AG08396 (cell line): ENCODE measurements at places on chromosomes 16 and 17.

DNA sequence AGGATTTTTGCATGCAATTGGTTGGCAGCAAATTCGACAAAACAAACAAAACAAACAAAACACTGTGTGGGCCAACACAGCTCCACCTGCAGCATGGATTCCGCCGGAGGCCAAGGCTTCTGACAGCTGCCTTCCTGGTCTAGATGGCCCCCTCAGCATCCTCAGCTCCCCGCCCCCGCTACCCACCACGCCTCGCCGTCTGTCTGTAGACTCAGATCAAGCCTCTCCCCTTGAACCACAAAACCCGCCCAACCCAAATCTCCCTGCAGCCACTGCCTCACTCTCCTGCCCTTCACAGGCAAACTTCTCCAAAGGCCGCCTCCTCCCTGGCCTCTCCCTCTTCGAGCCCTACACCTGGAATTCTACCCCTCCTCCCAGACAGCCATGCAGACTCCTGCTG lies 57.9 kb downstream of the RTN4RL1 start:
- no peak for DNase-seq

DNA sequence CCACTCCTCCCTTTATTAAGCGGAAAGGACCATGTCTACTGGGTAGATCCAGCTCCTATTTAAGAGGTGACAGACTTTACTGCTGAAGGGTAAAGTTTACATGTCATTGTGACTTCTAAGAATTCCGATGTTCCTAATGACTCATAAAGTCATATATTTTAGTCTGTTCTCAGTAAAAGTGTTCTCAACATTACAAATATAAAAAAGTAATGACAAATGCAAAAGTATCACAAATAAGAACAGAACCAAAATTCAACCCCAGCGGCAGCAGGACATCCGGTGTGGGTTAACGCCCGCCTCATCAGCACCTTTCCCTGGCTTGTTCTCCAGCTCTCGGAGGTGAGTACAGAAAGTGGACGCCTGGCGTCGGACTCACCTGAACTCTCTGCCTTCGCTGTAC lies 6.8 kb downstream of the AXIN1 start:
- no peak for DNase-seq

DNA sequence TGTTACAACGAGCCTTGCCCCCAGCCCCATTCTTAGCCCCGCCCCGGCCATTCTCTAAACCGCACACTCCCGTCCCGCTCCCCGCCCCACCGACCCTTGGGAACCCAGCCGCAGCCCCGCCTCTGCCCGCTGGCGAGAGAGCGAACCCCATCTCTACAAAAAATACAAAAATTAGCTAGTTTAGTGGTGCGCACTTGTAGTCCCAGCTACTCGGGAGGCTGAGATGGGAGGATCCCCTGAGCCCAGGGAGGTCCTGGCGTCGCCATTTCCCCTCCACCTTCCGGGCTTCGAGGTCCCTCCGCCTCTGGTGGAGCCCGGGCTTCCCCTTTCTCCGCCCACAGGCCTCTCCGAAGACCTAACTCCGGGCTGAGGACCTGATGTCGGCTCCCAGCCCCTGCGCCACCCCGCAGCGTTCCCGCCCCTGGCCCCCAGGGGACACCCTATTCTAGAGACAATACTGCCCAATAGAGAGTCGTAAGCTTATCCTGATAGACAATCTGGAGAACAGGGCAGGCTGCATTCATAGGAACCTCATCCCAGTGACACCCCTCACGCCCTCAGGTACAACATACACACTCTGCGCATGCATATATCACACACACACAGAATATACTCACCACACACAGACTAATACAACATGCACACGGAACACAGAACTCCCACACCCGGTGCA lies 480 bp upstream of the PROCA1 start:
- no peak for DNase-seq

GRCh38 chr17:80254396-80255251 lies 6.0 kb upstream of the RNF213 start:
- peak; percentile 91 for DNase-seq

DNA sequence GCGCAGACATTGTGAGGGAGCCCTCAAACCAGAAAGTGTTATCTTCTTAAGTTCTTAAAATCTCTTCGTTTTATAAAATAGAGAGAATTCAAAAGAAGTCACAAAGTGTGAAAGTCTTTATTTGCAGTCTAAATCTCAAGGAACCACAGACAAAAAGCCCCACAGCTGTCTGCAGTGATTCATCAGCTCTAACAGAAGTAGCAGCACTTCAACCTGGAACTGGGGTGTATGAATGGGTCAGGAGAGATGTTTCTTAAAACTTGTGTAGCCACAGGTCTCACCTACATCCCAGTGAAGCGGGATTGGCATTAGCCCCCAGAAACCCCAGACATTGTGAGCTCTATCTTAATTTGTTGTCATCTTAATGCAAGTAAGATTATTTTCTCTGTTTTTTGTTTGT lies 61.1 kb downstream of the CDYL2 start:
- DNase-seq = no peak

GRCh38 chr16:86072328-86073102 lies 173.6 kb downstream of the IRF8 start:
- peak; percentile 82 for DNase-seq

DNA sequence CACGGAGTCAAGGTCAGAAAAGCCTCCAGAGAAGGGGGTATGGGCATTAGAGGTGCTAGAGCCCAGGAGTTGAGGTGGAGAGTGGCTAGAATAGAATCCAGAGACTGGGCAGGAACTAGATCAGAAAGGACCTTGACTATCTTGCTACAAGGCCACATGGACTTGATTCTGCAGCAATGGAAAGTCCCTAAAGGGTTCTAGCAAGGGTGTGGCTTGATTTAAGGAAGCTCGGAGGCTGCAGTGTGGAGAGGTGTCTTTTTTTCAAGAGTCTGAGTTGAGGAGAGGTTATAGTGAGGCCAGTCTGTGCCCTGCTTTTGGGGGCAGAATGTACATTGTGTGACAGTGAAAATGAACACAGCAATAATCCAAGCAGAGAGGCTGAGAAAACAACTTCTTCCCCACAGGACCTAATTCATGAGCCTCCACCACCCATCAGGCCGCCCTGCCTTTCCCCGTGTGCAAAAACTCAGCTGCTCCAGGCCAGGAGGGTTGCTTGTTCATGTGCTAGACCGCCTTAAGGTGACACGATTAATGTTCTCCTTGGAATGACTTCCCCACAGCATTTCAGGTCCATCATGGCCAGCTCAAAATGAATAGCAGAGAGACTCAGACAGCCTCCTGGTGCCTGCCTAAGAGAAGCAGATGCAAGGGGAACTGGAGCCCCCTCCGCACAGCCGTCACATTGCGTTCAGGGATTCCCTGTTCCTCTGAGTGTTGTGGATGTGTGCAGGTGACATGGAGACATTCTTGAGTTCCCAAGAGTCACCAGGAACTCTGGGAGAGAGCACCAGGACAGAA lies 8.7 kb upstream of the BEAN1 start:
- DNase-seq = no peak

GRCh38 chr16:12527071-12527470 lies 276.6 kb downstream of the CPPED1 start:
- DNase-seq = no peak

DNA sequence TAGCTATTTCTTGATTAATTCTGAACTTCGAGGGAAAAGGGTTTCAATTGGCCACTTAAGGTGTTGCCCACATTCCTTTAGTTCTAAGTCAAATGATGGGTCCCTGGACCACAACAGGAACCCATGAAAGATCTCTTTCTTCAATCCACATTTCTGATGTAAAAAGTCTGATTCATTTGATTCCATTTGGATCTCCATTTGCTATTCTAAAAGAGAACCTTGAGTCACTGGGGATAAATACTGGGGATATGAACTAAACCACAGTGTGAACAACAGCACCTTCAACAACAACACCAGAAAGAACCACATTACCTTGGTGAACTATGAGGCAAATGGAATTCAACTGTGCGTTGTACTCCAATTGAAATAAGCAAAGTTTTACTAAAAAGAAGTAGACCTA lies 108.9 kb upstream of the IRX5 start:
- no peak for DNase-seq

- no peak for DNase-seq
These were observed 221.5 kb downstream of the IRF8 start for GRCh38 chr16:86120201-86121192.

DNA sequence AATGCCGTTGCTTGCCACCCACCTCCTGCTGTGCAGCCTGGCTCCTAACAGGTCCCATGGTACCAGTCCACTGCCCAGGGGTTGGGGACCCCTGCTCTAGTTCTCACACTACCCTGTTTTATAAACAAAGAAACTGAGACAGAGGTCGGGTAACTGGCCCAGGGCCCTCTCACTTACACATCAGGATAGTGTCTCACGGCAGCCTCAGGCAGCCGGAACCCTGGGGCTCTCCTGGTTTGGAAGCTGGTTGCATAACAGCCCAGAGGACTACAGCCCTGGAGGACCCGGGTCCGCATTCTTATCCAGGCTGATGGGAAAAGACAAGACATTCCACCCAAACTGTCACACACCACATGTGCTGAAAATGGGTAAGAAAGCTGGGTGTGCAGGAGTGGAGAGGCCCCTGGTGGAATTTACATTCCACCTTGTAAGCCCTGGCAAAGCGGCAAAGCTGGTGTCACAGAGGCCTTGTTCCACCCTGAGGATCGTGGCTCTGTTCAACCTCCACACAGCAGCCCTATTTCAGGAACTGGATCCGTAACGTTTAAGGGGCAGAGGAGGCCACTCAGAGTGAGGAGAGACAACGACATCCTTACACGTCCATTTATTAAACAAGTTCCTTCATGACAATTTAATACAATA lies 9.8 kb downstream of the CMTM3 start:
- DNase-seq = no peak

DNA sequence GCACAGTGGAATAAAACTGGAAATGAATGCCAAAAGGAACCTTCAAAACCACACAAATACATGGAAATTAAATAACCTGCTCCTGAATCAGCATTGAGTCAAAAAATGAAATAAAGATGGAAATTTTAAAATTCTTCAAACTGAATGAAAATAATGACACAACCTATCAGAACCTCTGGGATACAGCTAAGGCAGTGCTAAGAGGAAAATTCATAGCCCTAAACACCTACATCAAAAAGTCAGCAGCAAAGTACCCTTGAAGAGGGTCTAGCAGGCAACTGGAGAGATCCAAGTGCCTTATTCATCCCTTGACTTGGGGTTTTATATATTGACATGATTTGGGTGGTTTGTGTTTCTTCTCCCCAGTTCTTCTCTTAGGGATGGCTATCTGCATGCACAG lies 294.1 kb downstream of the PMP22 start:
- DNase-seq = no peak

GRCh38 chr16:27216297-27216885 lies 13.1 kb downstream of the KDM8 start:
- no peak for DNase-seq

DNA sequence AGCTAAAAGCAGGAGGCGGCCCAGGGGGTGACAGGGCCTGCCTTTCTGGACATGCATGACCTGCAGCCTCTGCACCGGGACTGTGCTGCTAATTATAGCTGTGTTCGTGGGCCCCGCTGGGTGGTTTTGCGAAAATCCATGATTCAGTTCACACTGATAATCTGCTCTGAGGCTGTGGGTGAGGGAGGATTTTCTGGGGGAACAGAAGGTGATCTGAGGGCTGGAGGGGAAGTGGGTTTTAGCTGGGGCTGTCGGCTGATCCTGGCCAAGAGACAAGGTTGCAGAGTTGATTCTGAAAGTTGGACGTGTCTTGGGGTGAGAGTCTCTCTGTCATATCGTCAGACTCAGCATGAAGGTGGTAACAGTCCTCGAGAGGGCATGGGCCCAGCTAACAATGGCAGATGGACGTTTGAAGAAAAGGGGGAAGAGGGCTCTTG lies 187.5 kb upstream of the ZNF469 start:
- no peak for DNase-seq

GRCh38 chr17:45227101-45227925 lies 5.6 kb downstream of the FMNL1 start:
- DNase-seq = no peak

- no peak for DNase-seq
These were observed 177.2 kb downstream of the CDH8 start for GRCh38 chr16:61858988-61859387.

- no peak for DNase-seq
These were observed 40.0 kb upstream of the CCL1 start for GRCh38 chr17:34403006-34403405.

GRCh38 chr16:83266848-83267553 lies 540.8 kb upstream of the HSBP1 start:
- no peak for DNase-seq

DNA sequence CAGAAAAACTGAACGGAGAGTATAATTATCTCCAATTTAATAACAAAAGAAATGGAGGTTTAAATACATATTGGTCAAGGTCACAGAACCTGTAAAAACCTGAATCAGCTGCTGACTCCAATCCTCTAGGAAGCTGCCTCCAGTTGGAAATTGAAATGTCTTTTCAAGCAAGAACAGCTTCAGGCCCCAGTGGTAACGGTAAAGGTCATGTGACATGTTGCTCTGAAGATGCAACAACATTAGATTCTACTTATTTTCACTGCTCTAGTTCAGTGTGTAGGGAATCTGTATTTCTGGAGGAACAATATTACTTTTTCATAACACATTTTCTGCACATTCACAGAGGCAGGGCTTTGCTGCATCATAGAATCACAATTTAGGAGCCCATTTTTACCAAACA lies 58.8 kb downstream of the TBX4 start:
- no peak for DNase-seq

DNA sequence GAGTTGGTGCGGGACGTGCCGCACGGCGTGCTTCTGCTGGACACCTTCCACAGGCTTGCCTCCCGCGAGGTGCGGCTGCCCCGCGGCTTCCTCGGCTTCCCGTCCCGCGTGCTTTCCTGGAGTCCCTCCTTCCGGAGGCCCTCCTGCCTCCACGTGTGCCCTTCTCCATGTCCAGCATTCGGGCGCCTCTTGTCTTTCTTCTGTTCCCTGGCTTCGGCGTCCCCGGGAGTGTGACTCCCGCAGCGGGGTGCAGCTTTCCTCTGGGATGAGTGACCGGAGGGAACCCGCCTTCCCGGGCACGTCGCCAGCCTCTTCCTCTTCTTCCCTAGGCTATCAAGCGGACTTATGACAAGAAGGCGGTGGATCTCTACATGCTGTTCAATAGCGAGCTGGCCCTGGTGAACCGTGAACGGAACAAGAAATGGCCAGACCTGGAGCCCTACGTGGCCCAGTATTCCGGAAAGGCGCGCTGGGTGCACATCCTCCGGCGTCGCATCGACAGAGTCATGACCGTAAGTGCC lies 23.0 kb downstream of the DNAH2 start:
- DNase-seq = peak; percentile 18

DNA sequence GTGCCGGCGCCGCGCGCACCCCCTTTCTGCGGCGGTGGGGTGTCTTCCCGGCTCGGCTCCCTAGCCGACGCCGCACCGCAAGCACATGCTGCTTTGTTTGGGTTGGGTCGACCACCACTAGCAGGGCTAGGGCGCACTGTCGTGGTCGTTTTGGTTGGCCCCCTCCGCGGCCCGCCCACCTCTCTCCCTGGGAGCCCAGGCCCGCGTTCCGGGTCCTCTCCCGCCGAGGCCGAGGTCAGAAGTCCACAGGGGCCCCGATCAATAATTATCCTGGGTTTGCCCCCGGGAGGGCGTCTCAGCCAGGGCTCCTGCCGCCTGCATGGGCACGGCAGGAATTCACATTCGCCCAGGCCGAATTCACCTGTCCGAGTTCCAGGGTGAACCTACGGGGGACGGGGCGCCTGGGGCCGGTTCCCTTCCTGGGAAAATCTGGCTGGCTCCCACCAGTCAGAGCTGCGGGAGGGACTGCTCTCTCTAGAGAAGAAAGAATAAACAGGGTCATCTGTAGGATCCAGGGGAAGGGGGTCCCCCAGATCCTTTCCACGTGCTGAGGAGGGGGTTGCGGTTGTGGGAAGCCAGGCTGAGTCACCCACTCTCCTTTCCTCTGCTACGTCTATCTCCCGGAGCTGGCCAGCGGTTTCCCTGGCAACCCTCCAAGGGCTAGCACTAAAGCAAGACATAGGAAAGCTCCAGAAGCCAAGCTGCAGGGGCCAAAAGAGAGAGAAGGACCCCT lies 584 bp upstream of the STAT5B start:
- peak; percentile 80 for DNase-seq
